ENCODE measurements at places on chromosomes 5 and 9.

GRCh38 chr5:154999865-155000264 is 13.7 kb upstream of the KIF4B start:
- no peak for DNase-seq

- no peak for DNase-seq
These were observed 22.3 kb downstream of the FAM78A start for GRCh38 chr9:131253891-131254491.

- no peak for DNase-seq
These were observed 51.9 kb downstream of the PRRT1B start for GRCh38 chr9:131597246-131597645.

DNA sequence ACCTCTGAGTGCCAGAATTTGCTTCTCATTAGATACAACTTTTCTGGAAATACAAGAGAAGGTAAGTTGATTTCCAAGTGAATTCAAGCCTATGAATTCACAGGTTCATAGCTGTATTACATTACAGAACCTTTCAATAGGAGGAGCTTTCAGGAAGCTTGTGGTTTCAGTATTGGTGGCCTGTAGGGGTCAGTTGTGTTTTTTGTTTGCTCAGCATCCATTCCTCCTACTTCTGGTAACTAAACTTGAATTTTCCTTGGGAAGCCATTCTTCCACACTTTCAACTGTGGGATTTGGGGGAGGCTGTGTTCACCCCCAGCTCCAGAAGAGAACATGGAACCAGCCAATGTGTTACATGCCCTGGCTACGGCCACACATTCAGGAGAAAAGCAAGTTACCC is 5.6 kb upstream of the CYSTM1 start:
- DNase-seq = no peak

DNA sequence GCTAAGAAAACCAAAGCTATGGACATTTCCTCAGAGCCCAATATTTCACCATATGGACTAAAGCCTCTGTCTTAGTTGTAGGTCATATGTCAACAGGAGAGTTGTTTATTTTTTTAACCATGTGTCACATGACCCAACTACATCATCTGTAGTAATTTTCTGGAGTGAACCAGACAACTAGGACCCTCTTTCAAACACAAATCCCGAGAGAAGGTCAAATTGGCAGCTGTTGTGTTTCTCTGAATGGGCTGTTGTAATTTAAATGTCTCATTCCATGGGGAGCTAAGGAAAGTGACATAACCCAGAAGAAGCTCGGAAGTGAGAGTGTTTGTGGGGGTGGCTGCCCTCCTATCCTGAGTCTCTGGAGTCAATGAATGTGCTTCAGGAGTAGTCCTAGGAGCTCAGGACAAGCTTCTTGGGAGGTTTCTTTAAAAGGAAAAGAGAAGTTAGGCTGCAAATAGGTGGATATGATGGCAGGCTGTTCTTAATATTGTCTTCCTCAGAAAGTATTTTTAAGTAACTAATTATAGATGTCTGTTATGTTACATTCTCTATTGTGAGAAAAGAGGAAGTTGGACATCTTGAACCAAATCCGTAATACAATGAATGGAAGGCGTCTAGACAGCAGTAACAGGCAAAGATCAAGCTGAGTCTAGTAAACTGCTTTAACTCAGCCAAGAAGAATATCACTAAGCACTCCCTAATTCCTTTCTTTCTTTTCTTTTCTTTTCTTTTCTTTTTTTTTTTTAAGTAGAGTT is 50.1 kb downstream of the TMEM167A start:
- DNase-seq = no peak

DNA sequence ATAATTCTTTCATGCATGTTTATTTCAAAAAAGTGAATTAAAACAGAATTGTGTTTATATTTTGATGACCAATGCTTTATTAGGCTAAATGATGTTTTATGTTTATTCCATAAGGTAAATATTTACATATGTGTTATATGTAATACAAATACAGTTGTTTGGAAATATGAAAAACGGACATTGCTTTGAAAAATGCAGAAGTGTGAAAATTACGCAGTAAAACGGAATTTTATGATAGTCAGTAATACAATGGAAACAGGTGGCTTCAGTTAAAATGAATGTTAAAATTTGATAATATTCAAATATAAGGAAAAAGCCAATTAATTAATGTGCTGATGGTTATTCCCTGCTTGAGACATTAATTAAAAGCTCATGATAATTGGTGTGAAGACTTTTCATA is 1633.8 kb downstream of the MAT2B start:
- DNase-seq = no peak

GRCh38 chr5:109242518-109242917 is 167.3 kb downstream of the PJA2 start:
- no peak for DNase-seq

DNA sequence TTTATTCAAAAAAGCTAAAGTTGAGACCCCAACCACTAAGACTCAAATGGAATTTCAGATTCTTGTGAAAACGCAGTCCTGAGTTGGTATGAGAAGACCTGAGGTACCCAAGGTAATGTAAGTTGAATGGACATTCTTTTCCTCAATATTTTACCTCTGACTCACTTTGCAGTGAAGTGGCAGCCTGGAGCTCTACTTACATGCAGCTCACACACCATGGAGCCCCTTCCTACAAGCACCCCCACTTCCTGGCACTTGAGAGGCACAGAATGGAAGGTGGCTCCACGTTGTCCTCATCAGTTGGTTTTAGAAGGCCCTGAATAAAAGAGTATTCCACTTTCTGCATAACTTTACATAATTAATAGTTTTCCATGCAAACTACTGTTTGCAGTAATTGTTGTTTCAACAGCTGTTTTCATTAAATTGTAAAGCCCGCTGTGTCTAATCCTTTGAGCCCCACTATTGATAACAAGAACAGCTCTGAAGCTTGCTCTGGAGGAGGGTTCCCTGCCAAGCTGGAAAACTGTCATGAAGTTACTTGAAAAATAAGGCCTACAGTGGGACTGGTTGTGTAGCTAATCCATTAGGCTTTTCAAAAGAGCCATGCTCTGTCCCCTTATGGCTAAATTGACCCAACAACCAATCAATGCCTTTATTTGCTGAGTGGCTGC is 102.2 kb upstream of the SPATA31D4 start:
- no peak for DNase-seq

- no peak for DNase-seq
These were observed 118.8 kb downstream of the GAPVD1 start for GRCh38 chr9:125380406-125380805.

GRCh38 chr9:128625391-128626146 is 31.1 kb downstream of the DYNC2I2 start:
- DNase-seq = no peak

- no peak for DNase-seq
These were observed 310.2 kb upstream of the CTNND2 start for GRCh38 chr5:12214267-12215015.

- no peak for DNase-seq
These were observed 10.2 kb upstream of the ST8SIA4 start for GRCh38 chr5:100913298-100913697.

Measured in activated CD4-positive, alpha-beta T cell treated with anti-CD3 and anti-CD28 coated beads, Interleukin-2, amount 50 U/mL, for 1 hour (primary cell).